ENCODE measurements at places on chromosomes 3 and 15. TPM values are rescaled to one million over a fixed set of nuclear protein-coding genes. Genes with fewer than 3 reads are reported as not detected.
A peak's percentile ranks its signal among the peaks of the same experiment; 100 is the strongest.

GRCh38 chr15:68511073-68511991 is 67.5 kb upstream of the CORO2B start:
- no peak for DNase-seq

DNA sequence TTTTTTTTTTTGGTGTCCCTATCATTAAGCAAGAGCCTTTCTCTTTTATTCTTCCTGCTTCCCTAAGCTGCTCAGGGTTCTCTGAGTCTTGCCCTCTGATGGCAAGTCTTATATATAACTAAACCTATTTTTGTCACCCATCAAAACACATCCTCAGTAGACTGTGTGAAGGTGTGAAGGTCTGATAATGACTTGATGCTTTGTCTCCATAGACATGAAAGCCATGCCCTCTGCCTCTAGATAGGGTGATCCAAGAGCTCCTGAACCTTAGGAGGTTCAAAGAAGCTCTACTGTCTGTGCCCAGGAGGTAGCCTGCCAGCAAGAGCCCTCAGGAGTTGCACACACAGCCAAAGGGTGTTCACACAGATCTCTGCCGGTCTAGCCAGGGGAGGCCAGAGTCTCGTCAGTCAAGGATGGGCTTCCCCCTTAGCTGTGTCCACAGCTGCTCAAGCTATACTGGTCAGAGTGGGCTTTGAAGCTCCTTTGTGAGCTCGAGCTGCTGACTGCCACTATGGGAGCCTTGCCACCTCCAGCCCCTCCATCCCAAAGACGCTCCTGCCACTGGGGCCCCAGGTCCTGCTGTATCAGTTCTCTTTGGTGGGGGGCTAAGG is 13.1 kb upstream of the SNX22 start:
- no peak for DNase-seq

GRCh38 chr3:175193815-175194518 is 334.8 kb downstream of the NAALADL2 start:
- DNase-seq, result no peak

- no peak for DNase-seq
Observed at GRCh38 chr3:33848624-33849347, 50.4 kb downstream of the PDCD6IP start.

GRCh38 chr15:101240358-101240757 is 11.5 kb downstream of the CHSY1 start:
- no peak for DNase-seq

A4GNT gene
- total RNA-seq, result not detected

DNA sequence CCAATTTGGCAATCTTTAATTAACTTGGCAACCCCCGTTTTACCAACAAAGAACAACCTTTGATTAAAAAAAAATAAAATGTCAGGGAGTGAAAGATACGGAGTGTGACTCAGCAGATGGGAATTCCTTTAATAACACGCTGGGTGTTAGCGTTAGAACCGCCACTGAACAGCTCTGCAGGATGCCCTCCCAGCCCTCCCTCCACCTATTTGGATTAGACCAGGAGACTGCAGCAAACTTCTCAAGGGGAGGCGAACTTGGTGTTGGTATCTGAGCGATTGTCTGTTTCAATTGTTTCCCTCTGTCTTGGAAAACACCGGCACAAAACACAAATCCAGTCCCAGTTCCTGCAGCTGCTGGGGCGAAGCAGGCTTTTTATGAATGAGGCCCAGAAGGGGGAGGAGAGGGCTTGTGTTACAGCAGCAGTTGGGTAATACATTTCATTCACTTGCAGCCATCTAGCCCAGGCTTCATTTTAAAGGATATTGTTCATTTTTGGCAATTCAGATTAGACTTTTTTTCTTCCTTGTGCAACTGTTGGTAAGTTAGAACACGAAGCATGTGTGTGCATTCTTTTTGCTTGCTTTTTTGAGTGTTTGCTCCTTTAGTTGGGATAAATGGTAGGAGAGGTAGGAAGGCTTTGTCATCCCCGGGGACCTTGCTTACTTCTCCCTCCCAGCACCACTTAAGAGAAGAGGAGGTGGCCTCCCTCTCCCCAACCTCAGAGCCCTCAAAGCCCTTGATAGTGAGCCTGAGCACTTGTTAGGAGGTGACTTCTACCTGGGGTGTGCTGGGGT is 152.3 kb downstream of the IGF1R start:
- DNase-seq, result peak; percentile 63

SPTBN5 gene
- 0.16 TPM for total RNA-seq

GRCh38 chr15:70018646-70019600 is 78.8 kb downstream of the TLE3 start:
- DNase-seq, result no peak

GRCh38 chr3:12289524-12289923 is 654 bp downstream of the PPARG start:
- DNase-seq, result no peak

CFAP91 gene
- total RNA-seq, result 6.4 TPM

CFAP100 gene
- 2.0 TPM for total RNA-seq

DNA sequence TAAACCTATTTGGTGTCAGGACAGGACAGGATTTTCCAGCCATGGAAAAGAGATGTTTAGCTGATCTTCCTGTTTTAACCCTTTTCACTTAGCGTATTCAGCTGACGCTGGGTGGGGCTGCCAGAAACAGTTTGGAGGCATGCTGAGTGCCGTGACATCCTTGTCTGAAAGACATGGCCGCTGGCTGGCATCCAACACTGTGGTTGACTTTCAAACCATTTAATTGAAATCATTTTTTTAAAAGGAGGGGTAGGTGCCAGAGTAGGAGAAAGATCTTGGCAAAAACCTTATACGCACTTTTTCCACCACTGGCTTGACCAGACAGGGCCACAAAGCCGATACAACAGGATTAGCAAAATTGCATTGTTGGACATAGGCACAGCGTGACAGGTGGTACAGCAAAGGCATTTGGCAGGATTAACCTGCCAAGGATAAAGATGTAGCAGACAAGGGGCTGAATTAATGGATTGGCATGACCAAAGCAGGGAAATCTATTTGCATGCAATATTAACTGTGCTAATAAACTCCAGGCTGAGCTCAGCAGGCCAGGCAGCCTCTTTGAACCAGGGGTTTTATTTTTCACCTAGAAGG is 131.8 kb upstream of the TOPAZ1 start:
- DNase-seq, result no peak

GRCh38 chr3:197854596-197855343 is 63.7 kb downstream of the LRCH3 start:
- DNase-seq, result no peak

TEX55 gene
- not detected for total RNA-seq

DNA sequence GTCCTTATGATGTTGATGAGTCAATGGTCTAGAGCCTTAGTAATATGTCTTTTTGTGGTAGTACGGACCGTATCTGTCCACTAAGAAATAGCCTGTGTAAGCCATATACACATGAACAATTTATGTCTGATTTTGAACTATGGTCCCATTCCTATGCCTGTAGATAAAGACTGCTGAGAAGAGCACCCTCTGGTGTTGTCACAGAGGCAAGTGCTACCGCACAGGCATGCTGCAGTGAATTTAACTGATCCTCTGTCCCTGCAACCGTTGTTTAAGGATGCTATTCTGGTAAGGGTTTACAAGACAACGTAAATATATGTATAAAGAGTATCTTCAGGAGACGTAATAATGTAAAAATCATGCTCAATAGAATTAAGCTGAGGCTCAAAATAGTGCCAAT is 170.7 kb downstream of the UBE3A start:
- no peak for DNase-seq

DNA sequence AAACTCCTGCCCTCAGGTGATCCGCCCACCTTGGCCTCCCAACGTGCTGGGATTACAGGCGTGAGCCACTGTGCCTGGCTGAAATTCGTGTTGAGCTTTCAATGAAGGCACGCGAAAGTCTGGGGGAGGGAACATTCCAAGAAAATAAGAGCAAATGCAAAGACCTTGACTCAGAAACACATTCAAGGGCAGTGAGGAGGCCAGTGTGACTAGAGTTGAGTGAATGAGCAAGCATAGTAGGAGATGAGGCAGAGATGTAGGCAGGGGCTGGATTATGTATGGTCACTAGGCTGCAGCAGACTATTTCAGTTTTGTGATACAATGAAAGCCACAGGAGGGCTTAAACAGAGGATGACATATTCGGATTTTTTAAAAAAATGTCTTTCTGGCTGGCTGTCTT is 67.0 kb downstream of the SCN11A start:
- no peak for DNase-seq
